ENCODE measurements at places on chromosomes 13 and 19.

- no peak for DNase-seq
These were observed 22.6 kb downstream of the KLF5 start for GRCh38 chr13:73081256-73081915.

- no peak for DNase-seq
These were observed 1.5 kb downstream of the ERF start for GRCh38 chr19:42253245-42254088.

- no peak for DNase-seq
These were observed 27.7 kb upstream of the CYSLTR2 start for GRCh38 chr13:48626077-48626449.

DNA sequence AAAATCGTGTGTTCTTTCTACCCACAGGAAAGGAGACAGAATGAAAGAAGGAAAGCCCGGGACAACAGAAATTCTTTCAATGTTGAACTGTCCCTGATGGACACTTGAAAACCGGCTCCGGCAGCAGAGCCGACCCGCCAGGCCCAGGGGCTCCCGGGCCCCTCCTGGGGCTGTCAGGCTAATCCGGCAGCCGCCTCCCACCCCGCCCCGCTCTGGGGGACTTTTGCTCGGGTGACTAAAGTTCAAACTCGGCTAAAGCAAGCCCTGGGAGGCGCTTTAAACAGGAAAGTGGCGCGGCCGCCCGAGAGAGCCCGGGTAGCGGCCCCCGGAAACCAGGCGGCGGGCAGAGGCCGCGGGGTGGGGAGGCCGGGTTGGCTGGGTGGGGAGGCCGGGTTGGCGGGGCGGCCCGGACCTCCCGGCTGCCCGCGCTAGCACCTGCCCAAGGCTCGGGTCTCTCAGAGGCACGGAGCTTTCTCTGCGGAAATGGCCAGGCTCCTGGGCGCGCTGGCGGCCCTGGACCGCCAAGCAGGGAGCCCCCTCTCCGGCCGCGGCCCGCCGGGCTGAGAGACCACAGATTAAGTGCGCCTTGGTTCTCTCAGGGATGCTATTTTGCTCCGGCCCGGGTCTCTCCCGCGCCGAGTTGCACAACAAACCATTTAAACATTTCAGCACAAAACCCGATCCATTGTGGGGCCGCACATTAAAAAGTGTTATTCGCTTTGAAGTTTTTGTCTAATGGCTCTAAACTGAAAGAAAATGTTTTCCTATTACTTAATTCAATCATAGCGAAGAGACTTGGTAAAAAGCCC is 2.6 kb upstream of the GSX1 start:
- no peak for DNase-seq

GRCh38 chr13:98279473-98280175 is 102.6 kb upstream of the RNF113B start:
- DNase-seq = no peak

DNA sequence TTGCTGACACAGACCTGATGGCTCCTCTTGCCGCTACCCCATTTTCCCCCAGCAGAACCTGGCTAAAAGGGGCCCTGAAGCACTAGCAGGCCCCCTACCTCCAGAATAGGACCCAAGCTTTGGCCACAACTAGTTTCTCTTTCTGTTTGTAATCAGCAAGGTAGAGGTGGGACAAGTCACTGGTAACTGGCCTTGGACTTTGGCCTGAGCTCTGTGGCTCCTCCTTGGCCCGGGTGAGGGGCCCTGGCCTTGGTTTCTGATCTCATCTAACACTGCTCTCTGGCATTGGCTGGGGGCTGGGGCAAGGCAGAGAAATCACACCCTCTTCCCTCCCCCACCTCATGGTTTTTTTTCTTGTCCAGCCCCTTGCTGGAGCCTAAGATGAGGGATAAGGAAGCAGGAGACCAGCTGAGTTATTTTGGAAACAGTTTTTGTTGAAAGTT is 2.1 kb downstream of the CALM3 start:
- DNase-seq = no peak

DNA sequence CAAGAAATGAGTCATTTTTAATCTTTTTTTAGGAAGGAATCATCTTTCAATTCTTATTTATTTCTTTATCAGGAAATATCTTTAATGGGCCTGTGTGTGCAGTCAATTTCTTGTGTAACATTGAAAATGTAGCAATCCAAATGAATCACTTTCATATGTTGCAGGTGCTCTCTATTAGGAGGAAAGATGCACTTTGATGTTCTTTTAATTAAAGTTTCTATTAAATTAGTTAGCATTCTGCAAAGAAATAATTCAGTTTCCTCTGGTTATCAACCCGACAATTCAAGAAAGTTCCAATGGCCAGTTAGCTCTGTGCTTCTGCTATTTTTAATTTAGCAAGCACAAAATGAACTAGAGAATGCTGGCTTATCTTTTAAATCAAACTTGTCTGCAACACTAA is 212.0 kb downstream of the PCDH17 start:
- no peak for DNase-seq

- no peak for DNase-seq
These were observed 849 bp downstream of the GAS6 start for GRCh38 chr13:113862931-113863523.

DNA sequence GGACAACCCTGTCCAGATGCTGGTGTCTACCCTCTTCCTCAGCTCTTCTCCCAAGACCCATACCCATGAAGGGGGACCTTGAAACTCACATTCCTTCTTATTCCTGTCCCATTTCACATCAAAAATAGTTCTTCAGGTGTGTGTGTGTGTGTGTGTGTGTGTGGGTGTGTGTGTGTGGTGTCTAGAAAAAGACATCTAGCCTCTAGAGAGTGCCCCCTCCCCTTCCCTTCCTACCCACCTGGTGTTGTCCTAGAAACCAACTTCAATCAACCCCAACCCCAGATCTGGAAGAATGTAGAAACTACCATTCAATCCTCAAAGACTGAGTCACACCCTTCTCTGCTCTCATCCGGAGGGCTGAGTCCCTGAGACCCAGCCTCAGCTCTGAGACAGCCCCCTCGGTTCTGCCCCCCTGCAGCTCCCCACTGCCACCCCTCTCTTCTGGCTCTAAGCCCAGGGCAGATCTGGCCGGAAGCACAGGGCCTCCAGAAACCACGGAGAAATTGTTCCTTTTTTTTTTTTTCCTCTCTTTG is 3.5 kb downstream of the KCNN4 start:
- DNase-seq = no peak

DNA sequence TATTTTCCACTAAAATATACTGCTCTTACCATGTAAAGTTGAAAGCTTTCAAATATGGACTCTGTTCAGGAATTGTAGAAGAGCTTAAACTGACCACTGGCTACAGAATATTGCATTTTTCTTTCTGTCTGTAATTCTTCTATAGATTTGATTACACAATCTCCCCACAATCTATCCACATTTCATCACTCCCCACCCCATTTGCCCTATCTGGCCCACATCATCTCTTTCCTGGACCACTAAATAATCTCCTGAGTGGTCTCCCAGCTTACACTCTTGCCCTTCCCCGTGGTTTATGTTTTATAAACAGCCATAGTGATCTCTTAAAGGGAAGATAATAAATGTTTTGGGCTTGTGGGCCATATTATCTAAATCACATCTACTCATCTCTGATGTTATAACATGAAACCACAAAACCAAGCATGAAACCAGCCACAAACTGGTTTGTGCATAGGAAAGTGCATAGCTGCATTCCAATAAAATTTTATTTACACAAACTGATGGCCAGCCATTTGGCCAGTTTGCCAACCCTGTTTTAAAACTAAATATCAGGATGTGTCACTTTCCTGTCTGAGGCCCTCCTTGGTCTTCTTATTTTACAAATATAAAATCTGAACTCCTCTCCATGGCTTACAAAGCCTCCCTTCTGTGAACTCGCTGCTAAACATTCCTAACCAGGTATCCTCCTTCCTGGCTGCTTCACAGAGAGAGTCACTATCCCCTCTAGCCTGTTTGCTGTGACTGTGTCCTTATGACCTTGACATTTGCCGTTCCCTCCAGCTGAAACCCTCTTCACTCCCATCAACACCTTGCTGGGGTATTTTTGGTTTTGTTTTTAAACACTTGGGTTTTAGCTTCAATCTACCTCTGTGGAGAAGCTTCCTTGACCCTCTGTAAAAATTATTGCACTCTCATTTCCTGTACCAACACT is 500.9 kb downstream of the GPC6 start:
- DNase-seq = no peak

DNA sequence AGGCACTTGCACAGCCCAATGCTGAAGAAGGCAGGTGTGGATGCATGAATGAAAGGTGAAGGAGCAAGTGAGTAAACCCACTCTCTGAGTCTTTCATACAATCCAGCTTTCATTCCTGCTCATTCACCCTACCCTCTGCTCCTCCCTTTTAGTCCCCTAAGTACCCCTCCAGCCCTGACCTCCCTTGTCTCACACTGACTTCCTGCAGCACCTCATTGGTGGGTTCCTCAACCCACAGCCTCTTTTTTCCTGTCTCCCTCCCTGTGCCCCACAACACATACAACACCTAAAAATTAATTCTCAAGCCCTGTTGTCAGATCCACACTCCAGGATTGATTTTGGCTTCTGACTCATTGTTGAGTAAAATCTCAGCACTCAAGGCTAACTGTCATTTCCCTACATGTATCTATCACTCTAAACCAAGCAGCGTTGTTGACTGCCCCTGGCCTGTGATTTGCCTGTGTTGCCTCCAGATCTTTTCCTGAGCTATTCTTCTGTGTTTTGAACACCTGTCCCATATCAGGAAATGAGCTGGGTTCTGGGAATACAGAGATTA is 177.3 kb upstream of the SERP2 start:
- no peak for DNase-seq

- DNase-seq = no peak
These were observed 155.1 kb downstream of the SUCLA2 start for GRCh38 chr13:47845981-47846380.

- DNase-seq = no peak
These were observed 9.2 kb downstream of the PGPEP1 start for GRCh38 chr19:18349524-18350128.

DNA sequence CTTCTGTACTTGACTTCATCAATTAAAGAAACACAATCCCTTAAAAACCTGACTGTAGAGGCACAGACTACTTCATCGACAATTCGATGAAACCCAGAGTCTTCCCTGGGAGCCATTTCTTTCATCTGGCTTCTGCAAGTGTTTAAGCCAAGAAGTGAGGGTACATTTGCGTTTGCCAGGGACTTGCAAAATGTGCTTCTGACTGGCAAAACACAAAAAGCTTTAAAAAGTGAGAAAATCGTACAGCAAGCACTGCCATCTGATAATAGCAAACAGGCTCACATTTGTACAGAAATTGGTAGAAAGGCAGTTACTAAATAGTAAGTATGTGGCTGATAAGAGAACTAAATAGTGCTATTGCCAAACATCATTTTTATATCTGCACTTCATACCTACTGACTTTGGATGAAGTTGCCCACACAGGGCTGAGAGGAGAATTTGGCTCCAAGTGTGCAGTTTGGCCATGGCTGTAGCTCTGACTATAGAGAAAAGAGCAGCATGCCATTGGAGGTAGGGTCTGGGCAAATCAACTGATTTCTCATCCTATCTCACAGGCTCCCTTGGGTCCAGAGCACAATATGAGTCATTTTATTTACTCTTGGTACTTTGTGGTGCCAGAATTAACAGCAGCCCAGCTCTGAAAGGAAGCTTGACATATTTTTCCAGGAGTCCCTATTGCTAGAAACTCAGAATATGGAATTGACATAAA is 358.1 kb downstream of the OXGR1 start:
- no peak for DNase-seq

Data from stimulated activated CD4-positive, alpha-beta T cell treated with anti-CD3 and anti-CD28 coated beads, Interleukin-1b, Interleukin-23, amount 100 ng/mL, for 1 hour (primary cell).